ENCODE measurements at places on chromosomes 6 and 20. TPM values are rescaled to one million over a fixed set of nuclear protein-coding genes. Genes with fewer than 3 reads are reported as not detected.

Gene DNAH8
- total RNA-seq, result 0.09 TPM

Gene TRIM15
- total RNA-seq, result not detected

Gene GCNT2
- not detected for total RNA-seq

Gene CGA
- total RNA-seq, result 0.09 TPM

Gene STX11
- 0.55 TPM for total RNA-seq

Gene INSM1
- not detected for total RNA-seq

Gene PSORS1C2
- not detected for total RNA-seq

Gene RIN2
- total RNA-seq, result 57.3 TPM

Gene SLC22A23
- total RNA-seq, result 9.2 TPM

Gene RIPOR2
- 1.1 TPM for total RNA-seq

Gene NMBR
- total RNA-seq, result not detected

Gene PI3
- total RNA-seq, result not detected

Gene PRELID3B
- 85.8 TPM for total RNA-seq

Gene MEI4
- not detected for total RNA-seq

Gene PPARD
- total RNA-seq, result 8.7 TPM

Gene SLC12A5
- 0.28 TPM for total RNA-seq

Gene RING1
- total RNA-seq, result 38.6 TPM

Gene GGT7
- 9.8 TPM for total RNA-seq

Gene DEFB124
- not detected for total RNA-seq

Gene RPS6KA2
- total RNA-seq, result 109 TPM

Gene HLA-DPA1
- 2.8 TPM for total RNA-seq

Gene HTR1E
- total RNA-seq, result not detected

Gene TGM3
- total RNA-seq, result not detected

Gene MYL9
- 13.9 TPM for total RNA-seq

Gene OPRL1
- total RNA-seq, result 1.6 TPM

Gene MAS1
- total RNA-seq, result 0.09 TPM

Gene CRISP2
- total RNA-seq, result not detected

Gene RNF217
- total RNA-seq, result 16.8 TPM

Gene HUS1B
- 0.83 TPM for total RNA-seq

Gene KCNQ5
- total RNA-seq, result 1.7 TPM

Gene CTCFL
- not detected for total RNA-seq

Gene DSP
- total RNA-seq, result 0.83 TPM

Gene EDN1
- 2.0 TPM for total RNA-seq

Gene CABLES2
- 0.74 TPM for total RNA-seq

Gene C6orf52
- not detected for total RNA-seq
